ENCODE measurements at places on chromosomes 13 and 19.

DNA sequence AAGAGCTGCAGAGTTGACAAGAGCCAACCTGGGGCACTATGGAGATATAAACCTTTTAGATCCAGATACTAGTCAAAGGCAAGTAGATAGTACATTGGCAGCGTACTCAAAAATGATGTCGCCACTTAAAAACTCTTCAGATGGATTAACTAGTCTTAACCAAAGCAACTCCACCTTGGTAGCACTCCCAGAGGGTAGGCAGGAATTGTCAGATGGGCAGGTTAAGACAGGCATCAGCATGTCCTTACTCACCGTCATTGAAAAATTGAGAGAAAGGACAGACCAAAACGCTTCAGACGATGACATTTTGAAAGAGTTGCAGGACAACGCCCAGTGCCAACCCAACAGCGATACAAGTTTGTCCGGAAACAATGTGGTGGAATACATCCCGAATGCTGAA, 8.9 kb downstream of the ZNF507 start:
- no peak for DNase-seq

GRCh38 chr19:44653977-44654774, 10.5 kb downstream of the PVR start:
- DNase-seq, result peak; percentile 81

DNA sequence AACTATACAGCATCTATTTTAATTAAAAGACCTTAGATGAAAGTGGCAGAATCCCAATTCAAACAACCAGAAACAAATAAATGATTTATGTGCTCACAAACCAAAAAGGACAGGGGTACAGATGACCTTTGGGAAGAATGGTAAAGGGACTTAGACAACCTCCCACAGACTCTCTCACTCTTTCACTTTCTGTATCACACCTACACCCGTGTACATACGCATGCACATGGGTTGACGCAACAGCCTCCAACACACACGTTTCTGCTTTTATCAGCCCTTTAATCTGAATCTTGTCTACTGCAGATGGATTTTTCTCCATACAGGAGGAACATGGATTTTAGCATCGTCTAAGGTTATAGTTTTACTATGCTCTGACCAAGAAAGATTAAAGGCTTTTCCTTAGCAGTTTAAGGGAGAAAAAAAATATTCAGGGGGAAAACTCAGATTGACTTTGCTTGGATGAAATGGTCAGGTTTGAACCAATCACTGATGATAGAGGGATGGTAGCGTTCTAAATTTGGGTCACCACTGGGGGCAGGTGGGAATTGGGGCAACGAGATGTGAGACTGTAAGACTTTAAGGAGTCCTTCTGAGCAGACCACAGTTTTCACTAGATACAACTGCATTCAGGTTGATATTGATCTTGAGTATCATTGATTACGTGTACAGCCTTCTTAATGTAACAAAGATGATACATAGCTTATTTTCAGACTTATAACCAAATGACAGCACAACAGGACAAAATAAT, 166.1 kb downstream of the ITGBL1 start:
- DNase-seq, result no peak

- peak; percentile 94 for DNase-seq
Observed at GRCh38 chr19:12681074-12681987, at the start of gene DHPS. DHPS (minus strand) TSS chr19:12681880; CDS start chr19:12681766, 114 bp downstream.

GRCh38 chr19:1884719-1885334, 469 bp downstream of the ABHD17A start:
- peak; percentile 59 for DNase-seq

- no peak for DNase-seq
Observed at GRCh38 chr13:25872481-25873241, 179.2 kb downstream of the SHISA2 start.

- peak; percentile 98 for DNase-seq
Observed at GRCh38 chr19:40750874-40751537, at the start of gene SNRPA. SNRPA (plus strand) TSS chr19:40751203; CDS start chr19:40751409, 206 bp downstream.

GRCh38 chr19:42501733-42502132, 26.5 kb downstream of the CEACAM1 start:
- no peak for DNase-seq

DNA sequence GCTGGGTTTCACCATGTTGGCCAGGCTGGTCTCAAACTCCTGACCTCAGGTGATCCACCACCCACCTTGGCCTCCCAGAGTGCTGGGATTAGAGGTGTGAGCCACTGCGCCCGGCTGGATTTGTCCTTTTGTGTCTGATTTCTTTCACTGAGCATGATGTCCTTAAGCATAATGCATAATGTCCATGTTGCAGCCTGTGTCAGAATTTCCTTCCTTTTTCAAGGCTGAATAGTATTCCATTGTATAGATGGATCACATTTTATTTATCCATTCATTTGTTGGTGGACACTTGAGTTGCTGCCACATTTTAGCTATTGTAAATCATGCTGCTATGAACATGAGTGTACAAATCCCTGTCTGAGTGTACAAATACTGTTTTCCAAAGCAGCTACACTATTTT, 25.5 kb downstream of the RFX2 start:
- no peak for DNase-seq

DNA sequence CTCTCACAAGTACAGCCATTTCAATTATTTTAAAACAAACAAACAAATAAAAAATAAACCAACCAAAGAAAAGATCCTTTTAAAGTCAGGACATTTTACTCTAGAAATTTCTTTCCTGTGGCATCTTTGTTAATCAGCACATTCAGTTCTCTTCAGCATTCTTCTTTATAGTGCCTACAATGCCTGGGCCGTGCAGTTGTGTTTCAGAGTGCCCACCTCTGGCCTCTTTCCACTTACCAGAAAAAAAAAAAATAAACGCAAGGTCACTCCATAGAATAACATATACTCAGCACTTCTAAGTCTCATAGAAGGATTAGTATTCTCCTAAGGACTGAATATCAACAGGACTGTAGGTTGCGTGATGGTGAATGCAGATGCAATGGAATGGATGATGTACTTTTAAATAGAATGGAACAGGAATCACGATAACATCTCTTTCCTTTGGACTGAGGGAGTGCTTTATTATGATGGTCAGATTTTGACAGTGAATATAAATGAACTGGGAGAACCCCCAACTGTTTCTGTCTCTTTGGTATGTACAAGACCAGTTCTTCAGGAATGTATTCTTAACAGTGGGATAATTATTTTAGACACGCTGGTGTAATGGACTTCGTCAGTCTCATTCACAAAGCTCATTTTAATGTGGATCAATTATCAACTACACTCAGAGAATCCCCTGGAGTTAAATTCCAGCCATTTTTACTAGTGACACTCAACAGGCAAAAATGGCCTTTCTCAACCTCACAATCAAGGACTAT, 125.0 kb upstream of the NBEA start:
- DNase-seq, result no peak

- DNase-seq, result no peak
Observed at GRCh38 chr13:43387880-43388279, 364.5 kb downstream of the DNAJC15 start.

DNA sequence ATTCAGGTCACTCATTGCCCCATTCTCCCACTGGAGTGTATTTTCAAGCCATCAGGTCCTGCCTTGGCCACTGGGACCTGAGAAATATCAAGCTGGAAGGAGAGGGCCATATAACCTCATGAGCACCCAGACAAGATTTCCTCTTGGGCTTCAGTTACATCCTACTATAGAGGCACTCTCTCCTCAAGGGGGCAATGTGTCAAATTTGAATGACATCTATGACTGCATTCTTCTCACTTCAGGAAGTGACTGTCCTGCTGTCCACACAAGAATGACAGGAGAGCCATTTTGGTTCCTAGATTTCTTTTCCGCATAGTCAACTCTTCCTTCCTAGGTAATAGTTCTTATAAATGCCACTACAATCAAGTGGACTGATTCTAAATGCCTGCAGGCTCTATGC, 416.2 kb downstream of the DIAPH3 start:
- DNase-seq, result no peak

GRCh38 chr19:17908244-17908643, 24.6 kb upstream of the CCDC124 start:
- no peak for DNase-seq

- peak; percentile 80 for DNase-seq
Observed at GRCh38 chr13:45781553-45782326, 69.8 kb downstream of the SIAH3 start.

DNA sequence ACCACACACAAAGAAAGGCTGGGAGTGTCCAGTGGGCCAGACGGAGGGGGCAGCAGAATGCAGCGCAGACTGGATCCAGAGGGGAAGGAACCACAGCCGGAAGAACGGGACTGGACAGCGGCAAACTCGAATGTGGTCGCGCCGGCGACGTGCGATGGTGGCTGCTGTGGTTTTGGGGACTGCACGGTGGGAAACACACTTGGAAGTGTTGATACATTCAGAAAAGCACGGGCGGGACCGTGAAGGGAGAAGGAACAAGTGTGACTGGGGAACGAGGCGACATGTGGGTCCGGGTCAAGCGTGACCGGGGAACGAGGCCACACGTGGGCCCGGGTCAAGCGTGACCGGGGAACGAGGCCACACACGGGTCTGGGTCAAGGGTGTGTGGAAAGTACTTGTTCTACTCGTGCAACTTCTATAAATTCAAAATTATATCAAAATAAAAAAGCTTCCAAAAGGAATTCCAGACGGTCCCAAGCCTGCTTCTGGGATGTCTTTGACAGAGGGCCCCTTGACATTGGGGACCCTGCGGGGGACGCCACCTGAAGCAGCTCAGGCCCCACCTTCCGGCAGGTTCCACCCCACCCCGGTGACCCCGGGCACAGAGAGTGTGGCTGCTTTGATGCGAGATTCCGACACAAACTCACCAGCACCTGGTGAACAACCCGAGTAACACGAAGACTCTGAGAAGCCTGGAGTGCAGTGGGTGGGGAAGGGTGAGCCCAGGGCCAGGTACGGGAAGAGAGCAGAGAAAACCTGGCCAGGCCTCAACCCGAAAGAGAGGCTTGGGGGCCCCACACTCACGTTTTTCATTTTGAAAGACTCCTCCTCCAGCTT, 25.1 kb upstream of the C13orf46 start:
- peak; percentile 22 for DNase-seq

DNA sequence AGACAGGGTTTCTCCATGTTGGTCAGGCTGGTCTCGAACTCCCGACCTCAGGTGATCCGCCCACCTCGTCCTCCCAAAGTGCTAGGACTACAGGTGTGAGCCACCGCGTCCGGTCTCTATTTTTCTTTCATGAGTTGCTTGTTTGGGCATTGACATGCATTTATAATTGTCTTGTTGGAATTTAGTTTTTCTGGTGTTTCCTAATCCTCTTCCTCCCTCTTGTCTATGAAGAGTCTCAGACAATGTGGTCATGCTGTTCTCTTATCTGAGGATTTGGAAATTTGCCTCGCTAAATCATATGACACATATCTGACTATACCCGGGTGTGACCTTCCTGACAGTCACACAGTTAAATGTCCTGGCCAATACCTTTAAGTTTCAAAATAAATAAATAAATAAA, 7.4 kb upstream of the CEACAM18 start:
- DNase-seq, result no peak

- DNase-seq, result no peak
Observed at GRCh38 chr13:50994651-50995050, 85.1 kb downstream of the RNASEH2B start.

GRCh38 chr19:3669082-3669946, 31.0 kb downstream of the PIP5K1C start:
- no peak for DNase-seq

DNA sequence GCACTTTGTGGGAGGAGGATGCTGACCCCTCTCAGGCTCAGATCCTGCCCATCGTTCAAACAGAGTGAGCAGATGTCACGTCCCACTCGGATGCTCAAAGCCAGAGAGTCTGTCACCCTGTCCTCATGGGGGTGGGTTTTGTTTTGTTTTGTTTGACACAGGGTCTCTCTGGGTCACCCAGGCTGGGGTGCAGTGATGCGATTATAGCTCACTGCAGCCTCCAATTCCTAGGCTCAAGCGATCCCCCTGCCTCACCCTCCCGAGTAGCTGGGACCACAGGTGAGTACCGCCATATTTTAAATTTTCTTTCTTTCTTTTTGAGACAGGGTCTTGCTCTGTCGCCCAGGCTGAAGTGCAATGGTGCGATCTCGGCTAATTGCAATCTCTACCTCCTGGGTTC, 4.0 kb downstream of the ADGRE2 start:
- no peak for DNase-seq

DNA sequence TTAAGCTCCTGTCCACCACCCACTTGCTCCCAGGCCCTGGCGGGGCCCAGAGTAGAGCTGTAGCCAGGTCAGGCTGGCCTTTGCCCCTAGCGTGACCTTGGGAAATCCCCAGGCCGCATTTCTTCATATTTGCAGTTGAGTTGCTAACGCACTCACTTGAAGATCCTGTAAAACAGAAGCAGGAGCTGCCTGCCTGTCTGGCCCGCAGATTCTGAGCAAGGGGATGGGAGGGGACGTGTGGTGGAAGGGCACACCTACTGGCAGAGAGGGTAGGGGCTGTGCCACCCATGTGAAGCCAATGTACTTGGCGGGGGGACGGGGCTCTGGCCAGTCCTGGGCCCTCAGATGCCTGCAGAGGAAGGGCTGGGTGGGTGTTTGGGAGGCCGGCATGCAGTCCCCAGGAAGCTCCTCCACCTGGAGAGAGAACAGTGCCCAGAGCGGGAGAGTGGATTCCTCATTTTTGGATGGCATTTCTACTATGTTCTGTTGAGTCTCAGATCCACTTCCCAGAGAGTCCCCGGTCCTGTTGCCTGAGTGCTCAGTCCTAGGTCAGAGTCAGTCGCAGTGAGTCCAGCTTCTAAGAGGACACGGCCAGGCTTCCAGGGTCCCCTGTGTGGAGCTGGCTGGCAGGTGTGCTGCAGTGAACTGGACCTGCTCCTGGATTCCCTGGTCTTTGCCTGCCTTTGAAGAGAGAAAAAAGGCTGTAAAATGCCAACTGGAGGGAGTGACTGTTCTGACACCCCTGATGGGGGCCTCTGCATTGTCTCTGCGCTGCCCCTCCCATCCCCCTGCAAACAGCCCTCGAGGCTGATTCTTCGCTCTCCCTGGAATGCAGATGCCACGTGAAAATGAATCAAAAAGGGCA, 62.9 kb downstream of the GGACT start:
- no peak for DNase-seq

GRCh38 chr13:48477191-48477855, 55.6 kb downstream of the RCBTB2 start:
- no peak for DNase-seq

GRCh38 chr19:39252458-39252857, 3.8 kb upstream of the IFNL4 start:
- no peak for DNase-seq

DNA sequence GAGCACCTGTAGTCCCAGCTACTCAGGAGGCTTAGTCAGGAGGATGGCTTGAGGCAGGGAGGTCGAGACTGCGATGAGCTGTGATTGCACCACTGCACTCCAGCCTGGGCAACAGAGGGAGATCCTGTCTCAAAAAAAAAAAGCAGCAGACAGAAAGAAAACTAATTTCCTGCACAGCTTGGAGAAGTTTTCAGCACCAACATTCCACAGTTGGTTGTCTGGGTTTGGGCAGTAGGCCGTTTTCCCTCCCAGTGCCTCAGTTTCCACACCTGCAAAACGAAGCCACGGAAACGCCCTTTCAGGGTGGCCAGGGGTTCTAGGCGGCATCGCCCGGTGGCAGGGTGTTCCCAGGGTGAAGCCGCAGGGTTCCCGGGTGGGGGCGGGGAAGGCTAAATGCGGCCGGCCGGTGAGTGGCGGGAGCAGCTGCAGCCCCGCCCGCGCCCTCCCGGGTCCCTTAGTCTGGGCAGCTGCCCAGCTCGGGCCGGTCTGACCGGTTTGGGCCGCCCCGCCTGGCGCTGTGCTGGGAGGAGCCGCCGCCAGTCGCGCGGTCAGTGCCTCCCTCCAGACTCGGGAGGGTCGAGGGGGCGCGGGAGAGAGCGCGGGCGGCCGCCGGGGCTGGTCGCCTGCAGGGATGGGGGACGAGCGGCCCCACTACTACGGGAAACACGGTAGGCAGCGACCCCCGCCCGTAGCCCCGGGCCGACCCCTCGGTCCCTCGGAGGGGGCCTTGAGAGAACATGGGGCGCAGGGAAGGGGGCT, at the start of gene SLC44A2:
TSS of gene SLC44A2 (plus strand) at position 551 of the 759 bp plus-strand sequence. CDS start at position 632, 81 bp downstream.
- DNase-seq, result peak; percentile 87

GRCh38 chr19:53333463-53334449, at the start of gene ZNF845:
ZNF845 (plus strand) TSS chr19:53333749; CDS start chr19:53341308, 7,559 bp downstream.
- peak; percentile 96 for DNase-seq

All from Right ventricle myocardium superior (tissue), 1 donor.